EH (cell line): ENCODE measurements at places on chromosomes 5 and 9.
A peak's percentile ranks its signal among the peaks of the same experiment; 100 is the strongest.

DNA sequence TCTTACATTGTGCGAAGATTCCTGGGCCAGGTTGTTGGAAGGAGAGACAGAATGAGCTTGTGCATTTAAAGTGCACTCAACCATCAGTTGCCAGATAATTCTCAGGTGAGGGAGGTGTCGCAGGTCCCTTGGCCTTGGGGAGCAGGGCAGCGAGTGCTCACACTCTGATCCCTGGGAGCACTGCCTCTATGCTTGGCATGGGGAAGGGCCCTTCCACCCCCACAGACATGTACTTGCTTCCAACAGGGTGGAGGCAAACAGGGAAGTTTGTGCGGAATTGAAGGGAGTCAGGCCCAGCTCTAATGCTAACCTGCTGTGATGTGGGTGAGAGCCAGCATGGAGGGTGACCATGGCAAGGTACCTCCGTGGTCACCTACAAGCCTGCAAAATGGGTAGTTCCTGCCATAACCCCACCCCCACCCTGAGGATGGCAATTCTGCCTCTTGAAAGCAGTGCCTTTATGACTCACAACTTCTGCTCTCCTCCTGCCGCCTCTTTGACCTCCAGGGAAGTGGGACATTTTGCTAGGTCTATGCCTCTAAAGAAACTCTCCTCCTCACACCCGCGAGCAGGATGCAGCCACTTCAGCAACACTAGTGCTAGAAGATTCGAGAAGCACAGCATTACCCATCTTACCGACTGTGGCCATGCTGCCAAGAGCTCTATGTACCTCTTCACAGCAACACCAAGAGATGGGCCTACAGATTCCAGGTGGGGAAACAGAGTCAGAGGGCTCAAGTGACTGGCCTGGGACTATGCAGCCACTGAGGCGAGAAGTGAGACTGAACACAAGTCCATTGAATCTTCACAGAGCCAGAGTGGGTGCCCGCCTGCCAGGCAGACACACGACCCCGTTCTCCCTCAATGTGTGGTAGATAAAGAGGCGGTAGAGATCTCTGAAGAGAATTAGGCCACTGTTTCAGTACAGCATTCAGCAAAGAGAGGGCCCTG, 22.1 kb upstream of the SLC25A51 start:
- DNase-seq: peak; percentile 66

- DNase-seq: no peak
These were observed 876.1 kb downstream of the TLE4 start for GRCh38 chr9:80447876-80448275.

DNA sequence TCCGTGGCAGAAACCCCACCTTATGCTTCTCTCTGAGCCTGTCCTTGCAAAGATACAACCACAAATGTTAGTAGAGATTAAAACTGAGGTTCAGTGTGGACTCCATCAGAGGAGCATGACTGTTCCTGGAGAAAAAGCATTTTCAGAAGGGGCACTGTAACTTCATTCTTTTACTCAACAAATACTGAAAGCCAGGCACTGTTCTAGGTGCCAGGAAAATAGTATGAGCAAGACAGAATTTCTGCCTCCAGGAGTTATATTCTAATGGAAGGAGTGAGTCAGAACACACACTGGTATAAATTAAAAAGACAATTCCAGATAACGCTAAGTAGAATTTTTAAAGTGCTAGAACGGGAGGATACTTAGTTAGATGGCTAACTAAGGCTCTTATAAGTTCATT, 251.4 kb upstream of the GAS1 start:
- DNase-seq: peak; percentile 62

GRCh38 chr9:14271093-14271673, 42.8 kb downstream of the NFIB start:
- DNase-seq: peak; percentile 35

- DNase-seq: peak; percentile 79
These were observed 404.7 kb upstream of the TRPC7 start for GRCh38 chr5:136769900-136770684.

DNA sequence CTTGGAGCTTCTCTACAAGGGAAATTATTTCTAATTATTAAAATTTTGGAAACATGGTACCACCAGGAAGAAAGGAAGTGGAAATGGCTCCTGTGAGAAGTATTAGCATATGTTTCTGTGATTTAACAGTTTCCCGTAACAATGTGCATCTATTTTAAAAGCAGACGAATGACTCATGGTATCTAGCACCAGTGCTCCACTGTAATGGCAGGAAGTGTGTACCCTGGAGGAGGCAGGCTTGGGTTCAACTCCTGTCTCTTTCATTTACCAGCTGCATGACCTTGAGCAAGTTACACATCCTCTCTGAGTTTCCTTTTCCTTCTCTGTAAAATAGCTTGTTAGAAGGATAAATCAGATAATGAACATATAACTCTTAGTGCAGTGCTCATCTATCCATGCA, 41.0 kb upstream of the ANGPTL2 start:
- DNase-seq: peak; percentile 92

- peak; percentile 63 for DNase-seq
These were observed 164.0 kb downstream of the TTC39B start for GRCh38 chr9:15142878-15143534.

DNA sequence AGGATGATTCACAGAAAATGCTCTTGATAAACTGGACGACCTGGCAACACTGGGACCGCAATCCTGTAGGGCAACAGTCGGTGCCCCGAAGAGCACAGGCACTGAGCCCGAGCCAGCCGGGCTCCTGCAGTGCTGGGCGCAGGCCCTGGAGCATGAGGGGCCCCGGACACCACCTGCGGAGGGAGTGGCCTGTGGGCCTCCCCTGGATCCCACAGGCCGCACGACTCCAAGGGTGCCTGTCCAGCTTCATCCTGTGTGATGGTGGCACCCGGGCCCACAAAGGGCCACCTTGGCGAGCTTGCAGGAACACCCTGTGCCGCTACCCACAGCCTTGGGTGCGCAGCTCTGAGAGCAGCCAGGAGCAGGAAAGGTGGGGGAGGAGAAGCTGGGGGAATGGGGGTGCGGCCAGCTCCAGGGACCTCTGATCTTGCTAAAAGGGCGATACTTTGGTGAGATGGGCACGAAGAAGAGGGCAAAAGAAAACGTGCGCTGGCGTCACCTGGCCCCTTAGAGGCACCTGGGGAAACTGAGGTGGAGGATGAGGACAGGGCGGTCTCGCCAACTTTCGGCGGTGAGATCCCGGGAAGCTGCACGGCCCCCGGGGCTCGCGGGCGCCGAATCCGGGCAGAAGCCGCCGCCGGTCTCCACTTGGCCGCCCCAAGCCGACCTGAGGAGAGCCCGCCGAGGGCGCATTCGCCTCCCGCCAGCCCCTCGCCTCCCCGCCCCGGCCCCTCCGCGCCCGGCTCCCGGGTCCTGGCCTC, 722 bp downstream of the TBC1D9B start:
- DNase-seq: peak; percentile 40

- DNase-seq: no peak
These were observed 217.5 kb downstream of the DCP2 start for GRCh38 chr5:113194125-113194524.

GRCh38 chr5:96067251-96067650, 105.6 kb upstream of the ELL2 start:
- DNase-seq: peak; percentile 83

- DNase-seq: peak; percentile 62
These were observed 434 bp downstream of the GLRX start for GRCh38 chr5:95822043-95822541.

DNA sequence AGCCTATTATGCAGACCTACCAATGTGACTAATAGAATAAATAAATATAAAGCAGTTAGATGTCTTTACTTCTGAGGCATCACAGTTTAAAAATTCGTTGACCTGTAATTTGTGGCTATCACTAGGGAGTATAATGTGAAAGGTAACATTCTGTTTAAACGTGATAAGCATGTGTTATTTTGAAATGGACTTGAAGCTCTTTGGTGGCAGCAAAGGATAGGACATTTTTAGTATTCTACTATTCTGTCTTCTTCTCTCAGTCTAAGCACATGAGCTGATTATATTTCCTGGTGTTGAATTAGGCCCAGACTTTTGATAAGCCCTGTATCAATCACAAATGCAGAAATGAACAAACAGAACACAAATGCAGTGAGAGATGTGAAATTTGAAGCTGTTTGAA, 974.0 kb upstream of the CDH10 start:
- no peak for DNase-seq

DNA sequence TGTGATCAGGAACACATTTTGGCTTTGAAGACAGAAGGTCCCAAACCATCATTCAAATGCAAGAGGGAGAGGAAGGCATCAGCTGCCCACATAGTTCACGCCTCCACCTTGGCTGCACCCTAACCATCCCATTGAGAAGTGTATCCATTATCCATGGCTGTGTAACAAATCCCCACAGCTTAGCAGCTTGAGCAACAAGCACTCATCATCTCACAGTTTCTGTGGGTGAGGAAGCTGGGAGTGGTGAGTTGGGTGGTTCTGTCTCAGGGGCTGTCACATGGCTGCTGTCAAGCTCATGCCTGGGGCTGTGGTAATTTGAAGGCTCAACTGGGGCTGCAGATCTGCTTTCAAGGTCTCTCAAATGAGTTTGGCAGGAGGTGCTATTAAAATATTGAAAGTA, 23.0 kb upstream of the CEP72 start:
- no peak for DNase-seq

GRCh38 chr5:74529101-74529500, 111.4 kb downstream of the ENC1 start:
- DNase-seq: no peak

DNA sequence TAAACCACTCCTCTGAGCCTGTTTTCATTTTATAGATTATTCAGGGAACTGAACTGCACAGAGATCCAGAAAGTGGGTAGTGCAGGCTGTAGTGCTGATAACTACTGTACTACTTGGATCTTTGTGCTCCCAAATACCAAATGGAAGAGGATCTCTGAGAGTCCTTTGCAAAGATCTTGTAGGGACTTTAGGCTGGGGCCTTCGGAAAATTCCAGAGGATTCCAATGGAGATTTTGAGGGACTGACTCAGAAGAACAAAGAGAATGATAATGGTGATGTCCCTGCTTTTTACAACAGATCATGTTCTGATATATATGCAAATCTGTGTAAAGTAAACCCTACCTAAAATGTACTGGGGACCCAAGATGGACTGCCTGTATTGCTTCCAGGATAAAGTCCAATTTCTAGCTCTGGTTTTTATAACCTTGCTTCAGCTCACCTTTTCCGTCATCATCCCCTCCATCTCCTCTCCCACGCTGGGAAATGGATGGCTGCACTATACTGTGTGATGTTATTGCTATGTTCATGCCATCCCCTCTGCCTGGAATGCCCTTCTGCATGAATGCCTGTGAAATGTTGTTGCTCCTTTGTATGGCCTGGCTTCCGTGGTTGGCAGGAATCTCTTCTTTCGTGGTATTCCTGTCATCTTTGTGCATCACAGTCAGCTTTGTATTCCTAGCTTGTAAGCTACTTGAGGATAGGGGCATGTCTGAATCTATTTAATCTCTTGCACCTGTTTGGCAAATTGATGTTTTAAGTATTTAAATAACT, 9.7 kb upstream of the PSMD5 start:
- peak; percentile 30 for DNase-seq

DNA sequence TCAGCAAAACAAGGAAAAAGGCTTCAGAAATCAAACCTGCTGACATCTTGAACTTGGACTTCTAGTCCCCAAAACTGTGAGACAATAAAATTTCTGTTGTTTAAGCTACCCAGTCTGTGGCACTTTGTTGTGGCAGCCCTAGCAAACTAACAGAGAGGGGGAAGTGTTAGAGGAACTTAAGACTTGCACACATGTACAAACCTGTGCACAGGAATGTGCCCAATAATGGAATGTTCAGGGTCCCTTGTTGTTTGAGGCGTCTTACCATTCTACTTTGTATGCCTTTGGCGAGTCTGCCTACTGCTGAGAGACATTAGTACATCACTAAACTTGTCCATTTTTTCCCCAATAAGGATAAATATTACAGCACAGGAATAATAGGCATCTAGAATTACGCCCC, 160.3 kb downstream of the WDR70 start:
- DNase-seq: no peak
